ENCODE measurements at places on chromosomes 7 and 10. TPM values are rescaled to one million over a fixed set of nuclear protein-coding genes. Genes with fewer than 3 reads are reported as not detected.

Gene CPN1
- total RNA-seq, result not detected

Gene CYCS
- 25.7 TPM for total RNA-seq

Gene BTBD16
- not detected for total RNA-seq

Gene OR2A5
- total RNA-seq, result not detected

Gene BMPER
- total RNA-seq, result 12.2 TPM

Gene MEST
- total RNA-seq, result 38.8 TPM

Gene SLC18A3
- not detected for total RNA-seq

Gene AKR1D1
- not detected for total RNA-seq

Gene GPR146
- 3.3 TPM for total RNA-seq

Gene SEPTIN7
- 181 TPM for total RNA-seq

Gene SP8
- not detected for total RNA-seq

Gene ARHGEF5
- 3.9 TPM for total RNA-seq

Gene SPOCK2
- total RNA-seq, result 0.33 TPM

Gene ZNF248
- total RNA-seq, result 10.3 TPM

Gene FLNC
- total RNA-seq, result 191 TPM

Gene SPDYE1
- under 0.01 TPM for total RNA-seq

Gene LAMB1
- 440 TPM for total RNA-seq

Gene POLR2J2
- 1.5 TPM for total RNA-seq

Gene SYNPO2L
- total RNA-seq, result under 0.01 TPM

Gene DPYSL4
- 0.26 TPM for total RNA-seq

Gene UCN3
- total RNA-seq, result not detected

Gene KEL
- not detected for total RNA-seq

Gene SEC31B
- total RNA-seq, result 3.0 TPM

Gene ATP6V0A4
- total RNA-seq, result not detected

Gene SYT15B
- not detected for total RNA-seq

Gene MSS51
- 1.5 TPM for total RNA-seq

Gene GIMAP1
- total RNA-seq, result under 0.01 TPM

Gene TSPAN12
- 1.5 TPM for total RNA-seq

Gene PPP1R9A
- total RNA-seq, result 3.3 TPM

Gene PDZD8
- total RNA-seq, result 13.9 TPM

Gene TWIST1
- 31.2 TPM for total RNA-seq

Gene ANKRD61
- 0.26 TPM for total RNA-seq

Gene OR2A12
- total RNA-seq, result not detected

Gene FAM131B
- 3.8 TPM for total RNA-seq

Gene TRIL
- total RNA-seq, result 0.17 TPM

Gene DTX2
- 2.6 TPM for total RNA-seq

Gene GNA12
- total RNA-seq, result 36.2 TPM
